Spinal cord (tissue), 10 donors: ENCODE measurements at places on chromosomes 5 and 9.

GRCh38 chr9:134983074-134983473 is 65.4 kb upstream of the FCN1 start:
- DNase-seq = no peak

DNA sequence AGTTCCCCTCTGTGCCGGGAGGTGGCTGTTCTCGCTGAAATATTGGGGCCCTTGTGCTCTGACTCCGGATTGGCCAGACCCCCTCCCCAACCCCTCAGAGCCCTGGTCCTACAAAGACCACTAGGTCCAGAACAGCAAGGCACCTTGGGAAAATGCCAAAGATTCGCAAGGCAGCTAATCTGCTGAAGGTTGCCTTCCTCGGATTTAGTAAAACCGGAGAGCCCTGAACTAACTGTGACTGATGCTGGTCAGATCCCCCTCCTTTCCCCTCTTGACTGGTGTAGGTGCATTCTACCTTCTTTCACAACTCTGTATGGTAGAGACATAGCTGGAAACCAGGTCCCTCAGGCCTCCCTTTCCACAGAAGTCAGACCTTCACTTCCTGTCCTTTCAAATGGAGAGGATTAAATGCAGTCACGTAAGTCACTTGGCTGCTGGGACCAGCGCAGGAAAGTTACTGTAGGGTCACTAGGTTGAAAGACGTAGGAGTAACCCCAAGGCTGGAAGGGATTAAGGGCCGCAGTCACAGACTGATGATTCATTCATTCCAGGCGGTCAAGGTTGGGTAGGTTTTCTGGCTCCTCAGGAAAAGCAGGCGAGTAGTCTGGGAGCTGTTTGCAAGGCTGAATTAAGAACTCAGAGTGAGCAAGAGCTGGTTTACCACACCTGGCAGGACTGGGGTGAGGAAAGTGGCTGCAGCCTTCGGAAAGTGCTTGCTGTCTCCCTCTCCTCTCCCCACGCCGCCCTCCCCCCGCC is 5.3 kb downstream of the BARX1 start:
- DNase-seq = no peak

- no peak for DNase-seq
Measured at GRCh38 chr5:143435210-143435657, 31.7 kb upstream of the NR3C1 start.

DNA sequence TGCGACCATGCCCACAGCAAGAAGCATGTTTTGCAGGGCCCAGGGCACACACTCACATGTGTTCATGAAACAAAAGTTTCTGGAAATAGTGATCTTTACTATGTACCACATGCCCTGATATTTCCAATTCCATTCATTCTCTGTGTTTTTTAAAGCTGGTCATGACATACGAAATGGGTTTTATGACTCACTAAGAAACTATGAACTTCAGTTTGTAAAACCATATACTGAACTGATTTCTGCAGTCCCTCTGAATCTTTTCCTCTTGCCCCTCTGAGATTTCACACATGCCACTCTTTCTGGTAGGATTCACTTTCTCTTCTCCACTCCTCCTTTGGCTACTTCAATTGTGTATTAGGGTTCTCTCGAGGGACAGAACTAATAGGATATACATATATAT is 416.1 kb upstream of the TRPC7 start:
- DNase-seq = no peak
